Activated CD4-positive, alpha-beta T cell treated with anti-CD3 and anti-CD28 coated beads for 48 hours (primary cell): ENCODE measurements at places on chromosomes 13 and 19.

DNA sequence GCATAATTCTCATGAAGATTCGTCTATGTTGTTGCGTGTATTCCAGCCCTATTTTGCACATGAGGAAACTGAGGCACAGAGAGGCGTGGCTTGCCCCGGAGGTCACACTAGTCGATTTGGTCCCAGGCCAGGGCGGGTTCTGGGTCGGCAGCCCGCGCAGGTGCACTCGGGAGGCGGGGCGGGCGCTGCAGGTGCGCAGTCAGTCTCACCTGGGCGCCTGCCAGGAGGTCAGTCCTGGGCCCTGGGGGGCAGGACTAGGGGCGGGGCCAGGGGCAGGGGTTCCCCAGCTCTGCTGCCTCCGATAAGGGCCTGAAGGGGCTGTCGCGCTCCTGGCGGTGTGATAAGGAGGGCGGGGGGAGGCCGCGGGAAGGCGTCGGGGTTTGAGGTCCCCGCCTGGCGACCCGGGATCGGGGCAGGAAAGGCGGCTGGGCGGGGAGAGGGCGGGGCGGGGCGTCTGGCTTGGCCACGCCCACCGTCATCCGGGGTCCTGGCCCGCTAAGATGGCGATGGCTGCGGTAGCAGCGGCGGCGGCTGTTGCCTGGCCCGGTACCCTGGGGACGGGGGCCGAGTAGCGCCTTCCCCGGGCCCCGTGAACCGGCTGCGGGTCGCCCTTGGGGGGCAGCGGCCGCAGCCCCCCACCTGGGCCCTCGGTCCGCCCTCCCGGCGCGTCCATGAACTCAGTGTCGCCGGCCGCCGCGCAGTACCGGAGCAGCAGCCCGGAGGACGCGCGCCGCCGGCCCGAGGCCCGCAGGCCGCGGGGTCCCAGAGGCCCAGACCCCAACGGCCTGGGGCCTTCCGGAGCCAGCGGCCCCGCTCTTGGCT is at the start of gene ATG4D:
Gene ATG4D, plus strand, starts transcription at position 485 of the 822 bp plus-strand sequence. Its CDS starts 187 bp downstream, at position 672.
- peak; percentile 83 for DNase-seq

- peak; percentile 77 for DNase-seq
These were observed 10.4 kb upstream of the ZSWIM4 start for GRCh38 chr19:13784731-13785452.

DNA sequence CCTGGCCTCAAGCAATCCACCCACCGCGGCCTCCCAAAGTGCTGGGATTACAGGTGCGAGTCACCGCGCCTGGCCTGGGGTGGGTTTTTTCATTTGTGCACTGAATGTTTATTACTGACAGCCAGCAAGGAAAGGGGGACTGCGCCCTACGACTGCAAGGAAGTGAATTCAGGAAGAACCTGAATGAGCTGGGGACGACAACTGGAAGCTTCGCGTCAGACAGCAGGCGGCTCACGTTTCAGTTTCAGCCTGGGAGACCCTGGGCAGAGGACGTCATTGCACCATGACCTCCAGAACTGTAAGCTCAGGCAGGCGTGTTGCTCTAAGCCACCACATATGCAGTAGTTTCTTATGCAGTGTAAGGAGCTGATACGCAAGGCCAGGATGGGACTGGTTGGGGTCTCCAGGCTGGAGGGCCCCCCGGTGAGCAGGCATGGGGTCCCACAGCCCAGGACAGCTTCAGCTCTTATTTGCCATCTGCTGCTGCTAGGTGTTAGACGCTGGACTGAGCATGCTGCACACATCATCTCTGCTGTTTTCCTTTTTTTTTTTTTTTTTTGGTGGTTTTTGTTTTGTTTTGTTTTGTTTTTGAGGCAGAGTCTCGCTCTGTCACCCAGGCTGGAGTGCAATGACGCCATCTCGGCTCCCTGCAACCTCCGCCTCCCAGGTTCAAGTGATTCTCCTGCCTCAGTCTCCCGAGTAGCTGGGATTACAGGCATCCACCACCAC is 66.6 kb downstream of the GADD45B start:
- no peak for DNase-seq

DNA sequence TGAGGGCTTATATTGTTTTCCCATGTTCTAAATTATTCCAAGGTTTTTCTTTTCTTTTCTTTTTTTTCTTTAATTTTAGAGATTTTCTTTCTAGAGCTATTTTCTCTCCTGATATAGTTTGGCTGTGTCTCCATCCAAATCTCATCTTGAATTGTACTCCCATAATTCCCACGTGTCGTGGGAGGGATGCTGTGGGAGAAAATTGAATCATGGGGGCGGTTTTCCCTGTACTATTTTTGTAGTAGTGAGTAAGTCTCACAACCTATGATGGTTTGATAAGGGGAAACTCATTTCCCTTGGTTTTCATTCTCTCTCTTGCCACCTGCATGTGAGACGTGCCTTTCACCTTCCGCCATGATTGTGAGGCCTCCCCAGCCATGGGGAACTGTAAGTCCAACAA is 1906.4 kb upstream of the PRR20A start:
- no peak for DNase-seq

GRCh38 chr13:43432958-43433357 is 353.8 kb downstream of the ENOX1 start:
- DNase-seq, result no peak

DNA sequence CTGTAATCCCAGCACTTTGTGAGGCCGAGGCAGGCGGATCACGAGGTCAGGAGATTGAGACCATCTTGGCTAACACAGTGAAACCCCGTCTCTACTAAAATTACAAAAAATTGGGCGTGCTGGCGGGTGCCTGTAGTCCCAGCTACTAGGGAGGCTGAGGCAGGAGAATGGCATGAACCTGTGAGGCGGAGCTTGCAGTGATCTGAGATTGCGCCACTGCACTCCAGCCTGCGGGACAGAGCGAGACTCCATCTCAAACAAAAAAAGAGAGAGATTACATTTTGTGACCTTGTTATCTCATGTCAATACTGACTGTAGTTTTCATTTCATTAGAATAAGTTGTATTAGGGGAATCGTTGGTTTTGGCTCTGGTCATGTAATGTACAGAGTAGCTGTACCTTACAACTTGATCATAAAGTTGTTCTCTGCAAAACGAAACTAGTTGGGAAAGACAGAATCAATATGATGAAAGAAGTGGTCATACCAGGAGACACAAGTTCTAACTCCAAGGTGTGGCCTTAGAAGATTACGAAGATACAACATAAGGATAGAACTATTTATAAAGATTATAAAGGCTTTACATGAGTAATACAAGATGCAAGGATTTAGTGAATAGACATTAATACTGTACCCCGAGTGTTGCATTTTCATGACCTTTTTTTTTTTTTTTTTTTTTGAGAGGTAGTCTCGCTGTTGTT is 15.3 kb downstream of the TMEM38A start:
- DNase-seq, result no peak

- DNase-seq, result peak; percentile 70
These were observed 62.3 kb downstream of the KCNC3 start for GRCh38 chr19:50266896-50267295.

DNA sequence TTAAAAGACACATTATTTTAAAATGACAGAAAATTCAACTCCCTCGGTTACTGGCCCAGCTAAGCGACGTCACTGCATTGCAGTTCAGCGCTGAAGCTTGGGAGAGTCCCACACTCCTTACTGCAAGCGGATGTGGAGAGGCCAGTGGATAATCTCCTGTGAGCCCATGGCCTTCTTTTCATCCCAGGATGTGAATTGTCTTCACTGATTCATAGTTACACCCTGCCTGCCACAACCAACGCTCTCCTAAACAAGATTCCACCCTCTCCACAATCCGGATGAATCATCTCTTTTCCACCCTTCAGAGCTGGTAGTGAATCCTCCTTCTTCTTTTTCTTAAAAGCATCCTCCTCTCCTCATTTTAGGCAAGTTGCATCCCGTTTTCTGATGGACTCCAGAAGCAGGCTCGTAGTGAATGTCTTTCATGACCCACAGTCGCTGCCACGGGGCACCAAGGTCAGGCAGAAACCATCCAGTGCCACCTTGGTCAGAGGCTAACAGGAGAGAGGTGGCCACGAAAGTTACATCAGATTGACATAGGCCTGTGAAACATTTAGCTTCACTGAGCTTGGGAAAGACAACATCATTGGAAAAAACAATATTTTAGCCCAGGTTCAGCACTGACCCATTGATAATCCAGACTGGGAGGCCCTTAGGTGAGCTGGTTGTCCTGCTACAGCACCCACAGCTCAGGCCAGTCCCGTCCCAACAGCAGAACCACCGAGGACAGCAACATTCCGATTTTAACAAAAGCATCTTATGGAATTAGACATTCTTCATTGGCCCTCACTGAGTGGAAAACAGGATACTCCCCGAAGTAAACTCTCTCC is 2.0 kb downstream of the GJB2 start:
- no peak for DNase-seq

GRCh38 chr19:2523630-2524311 is 47.8 kb downstream of the GADD45B start:
- no peak for DNase-seq

GRCh38 chr19:1317274-1318003 is 31.8 kb downstream of the EFNA2 start:
- no peak for DNase-seq

- DNase-seq, result no peak
These were observed 35.1 kb downstream of the MYCBP2 start for GRCh38 chr13:77291774-77292173.

DNA sequence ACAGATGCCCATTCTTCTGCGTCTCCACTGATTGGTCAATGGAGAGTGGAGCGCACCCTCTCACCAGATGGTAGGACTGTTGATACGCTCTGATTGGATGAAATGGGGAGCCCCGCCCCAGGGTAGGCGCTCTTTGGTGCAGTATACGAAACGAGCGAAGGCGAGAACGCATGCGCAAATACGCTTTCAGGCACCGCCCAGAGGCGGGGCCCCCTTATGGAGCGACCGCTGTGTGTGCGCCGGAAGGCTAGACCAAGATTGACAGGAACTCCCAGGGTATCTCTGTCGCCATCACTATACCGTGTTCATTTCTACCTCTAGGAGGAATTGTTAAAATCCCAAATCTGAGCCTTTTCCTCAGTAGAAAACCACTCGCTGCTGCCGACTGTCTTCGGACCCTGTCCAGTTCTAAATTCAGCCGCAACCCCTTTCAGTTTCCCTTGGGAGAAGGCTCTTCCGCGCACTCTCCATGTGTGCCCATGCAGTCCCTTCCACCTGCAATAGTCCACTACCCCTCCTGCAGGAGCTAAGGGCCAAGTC is 720 bp upstream of the HNRNPL start:
- peak; percentile 99 for DNase-seq

DNA sequence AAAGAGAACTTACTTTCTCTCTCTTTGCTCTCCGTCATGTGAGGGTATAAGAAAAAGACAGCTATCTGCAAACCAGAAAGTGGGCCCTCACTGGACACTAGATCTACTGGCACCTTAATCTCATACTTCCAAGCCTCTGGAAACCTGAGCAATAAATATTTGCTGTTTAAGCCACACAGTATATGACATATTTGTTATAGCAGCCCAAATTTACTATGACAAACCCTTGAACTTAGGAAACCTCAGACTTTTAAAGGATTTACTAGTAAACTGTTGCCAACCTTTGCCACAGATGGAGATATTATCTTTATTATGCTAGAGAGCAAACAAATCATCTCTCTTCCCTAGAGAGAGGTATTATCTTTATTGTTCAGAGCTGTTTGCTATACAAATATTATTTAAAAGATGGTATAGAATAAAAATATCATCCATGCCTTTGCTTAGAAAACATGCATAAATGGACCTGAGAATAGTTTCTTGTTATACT is 1446.1 kb downstream of the SLITRK1 start:
- no peak for DNase-seq

GRCh38 chr19:58356766-58357480 is 3.6 kb upstream of the A1BG start:
- no peak for DNase-seq

DNA sequence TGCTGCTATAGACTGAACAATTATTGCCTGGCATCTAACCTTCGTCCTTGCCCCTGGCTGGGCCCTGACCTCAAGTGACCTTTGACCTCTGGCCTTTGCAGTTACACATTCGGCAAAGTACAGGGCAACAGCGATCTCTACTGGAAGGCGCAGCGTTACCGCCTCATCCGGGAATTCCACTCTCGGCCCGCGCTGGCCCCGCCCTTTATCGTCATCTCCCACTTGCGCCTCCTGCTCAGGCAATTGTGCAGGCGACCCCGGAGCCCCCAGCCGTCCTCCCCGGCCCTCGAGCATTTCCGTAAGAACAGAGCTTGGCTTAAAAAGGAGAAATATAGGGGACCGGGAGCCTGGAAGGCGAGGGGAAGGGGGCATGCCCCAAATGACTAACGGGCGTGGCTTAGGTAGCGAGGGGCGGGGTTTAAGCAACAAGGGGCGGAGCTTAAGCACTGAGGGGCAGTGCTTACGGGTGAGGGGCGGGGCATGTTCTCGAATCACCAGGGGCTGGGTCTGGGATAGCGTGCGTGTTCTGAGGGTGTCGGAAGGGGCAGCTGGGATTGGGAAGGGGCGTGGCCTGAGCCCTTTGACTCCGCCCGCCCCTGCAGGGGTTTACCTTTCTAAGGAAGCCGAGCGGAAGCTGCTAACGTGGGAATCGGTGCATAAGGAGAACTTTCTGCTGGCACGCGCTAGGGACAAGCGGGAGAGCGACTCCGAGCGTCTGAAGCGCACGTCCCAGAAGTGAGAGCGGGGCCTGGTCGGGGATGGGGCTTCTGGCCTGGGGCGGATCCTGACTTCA is 52.7 kb downstream of the TRPM4 start:
- DNase-seq, result peak; percentile 77

DNA sequence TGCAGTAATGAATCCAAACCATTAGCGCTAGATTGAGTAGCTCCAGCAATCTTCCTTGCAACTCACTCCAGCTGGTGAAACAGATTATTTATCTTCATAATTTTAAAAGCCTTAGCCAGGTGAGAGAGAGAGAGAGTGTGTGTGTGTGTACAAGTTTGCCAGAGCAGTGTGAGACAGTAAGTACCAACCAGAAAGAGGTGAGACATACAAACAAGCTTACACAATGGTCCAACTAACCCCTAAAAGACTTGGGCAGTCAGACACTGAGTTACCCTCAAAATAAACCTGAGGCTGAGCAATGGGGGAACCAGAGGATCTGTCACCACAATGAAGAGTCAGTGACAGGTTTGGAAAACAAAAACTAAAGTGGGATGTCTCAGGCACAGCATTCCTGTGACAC is 8.1 kb upstream of the THSD1 start:
- no peak for DNase-seq

DNA sequence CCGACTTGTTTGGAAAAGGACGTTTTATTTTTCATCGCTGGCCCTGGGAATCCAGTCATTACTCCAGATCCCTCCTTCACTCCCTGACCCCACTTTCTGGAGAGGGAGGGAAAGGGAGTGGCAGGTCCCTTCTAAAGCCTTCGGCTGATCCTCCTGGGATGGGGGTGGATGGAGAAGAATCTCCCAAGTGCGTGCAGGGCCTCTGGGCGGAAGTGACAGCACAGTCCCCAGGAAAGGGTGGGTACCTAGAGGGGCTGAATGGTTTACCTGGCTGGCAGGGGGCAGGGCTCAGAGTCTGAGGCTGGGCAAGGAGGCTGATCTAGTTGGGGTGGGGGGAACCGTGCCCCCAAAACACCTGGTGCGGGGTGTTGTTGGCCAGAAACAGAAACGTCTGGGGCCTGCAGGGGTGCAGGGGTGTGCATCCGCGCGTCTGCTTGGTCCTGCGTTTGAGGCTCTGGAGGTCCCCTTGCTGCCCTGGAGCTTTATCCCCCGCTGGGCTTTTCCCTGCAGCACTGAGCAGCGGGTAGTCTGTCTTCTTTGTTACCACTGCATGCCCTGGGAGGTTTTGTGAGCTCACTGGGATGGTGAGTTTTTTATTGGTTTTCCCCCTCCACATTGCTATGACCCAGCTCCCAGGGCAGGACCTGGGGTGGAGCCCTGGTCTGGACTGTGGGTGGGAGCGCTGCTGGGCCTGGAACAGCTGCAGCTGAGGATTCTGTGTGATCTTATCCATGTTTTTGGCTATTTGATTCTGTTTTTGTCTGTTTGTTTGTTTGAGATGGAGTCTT is 3.0 kb upstream of the ZNF628 start:
- DNase-seq, result no peak
